ENCODE measurements at places on chromosomes 1 and 21. TPM values are rescaled to one million over a fixed set of nuclear protein-coding genes. Genes with fewer than 3 reads are reported as not detected.
A peak's percentile ranks its signal among the peaks of the same experiment; 100 is the strongest.

GRCh38 chr1:168591066-168591465, 14.7 kb downstream of the XCL1 start:
- H3K4me1 ChIP-seq, result no peaks in the 10 kb centered on the region
- H3K27ac ChIP-seq, result no peak overlapping the region

DNA sequence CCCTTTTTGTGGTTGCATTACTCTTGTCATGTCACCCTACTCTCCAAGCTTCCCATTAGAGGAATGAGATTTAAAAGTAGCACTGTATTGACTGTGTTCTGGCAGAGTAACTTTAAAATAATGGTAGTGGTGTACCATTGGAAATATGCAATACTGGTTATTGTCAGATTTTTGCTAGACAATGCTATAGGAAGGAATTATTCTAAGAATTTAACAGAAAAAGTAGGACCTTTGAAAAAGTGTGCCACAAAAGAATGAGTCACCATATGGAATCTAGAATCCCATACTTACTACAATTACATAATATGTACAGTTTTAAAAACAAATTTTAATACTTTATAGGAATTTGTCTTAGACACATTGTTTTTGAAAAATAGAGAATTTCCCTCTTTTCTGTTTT, 13.8 kb downstream of the MIER1 start:
- H3K36me3 ChIP-seq, result peaks cover 12% of the 10 kb centered on the region
- DNase-seq, result no peak
- peak overlapping the region; percentile 57 for H3K4me3 ChIP-seq
- peak overlapping the region; percentile 72 for H3K27ac ChIP-seq

GRCh38 chr1:241518476-241519307, 863 bp downstream of the FH start:
- H3K27ac ChIP-seq, result peak overlapping the region; percentile 73
- peaks cover 7% of the 10 kb centered on the region for H3K27me3 ChIP-seq
- peak overlapping the region; percentile 91 for H3K4me3 ChIP-seq
- no peak for DNase-seq
- H3K36me3 ChIP-seq, result peaks cover 24% of the 10 kb centered on the region

- peak overlapping the region; percentile 43 for H3K4me3 ChIP-seq
- DNase-seq, result peak; percentile 93
- H3K27me3 ChIP-seq, result peaks cover 7% of the 10 kb centered on the region
- peaks cover 18% of the 10 kb centered on the region for H3K36me3 ChIP-seq
- peaks cover 71% of the 10 kb centered on the region for H3K4me1 ChIP-seq
These were observed 1.3 kb upstream of the S100A10 start for GRCh38 chr1:151994956-151995355.

DNA sequence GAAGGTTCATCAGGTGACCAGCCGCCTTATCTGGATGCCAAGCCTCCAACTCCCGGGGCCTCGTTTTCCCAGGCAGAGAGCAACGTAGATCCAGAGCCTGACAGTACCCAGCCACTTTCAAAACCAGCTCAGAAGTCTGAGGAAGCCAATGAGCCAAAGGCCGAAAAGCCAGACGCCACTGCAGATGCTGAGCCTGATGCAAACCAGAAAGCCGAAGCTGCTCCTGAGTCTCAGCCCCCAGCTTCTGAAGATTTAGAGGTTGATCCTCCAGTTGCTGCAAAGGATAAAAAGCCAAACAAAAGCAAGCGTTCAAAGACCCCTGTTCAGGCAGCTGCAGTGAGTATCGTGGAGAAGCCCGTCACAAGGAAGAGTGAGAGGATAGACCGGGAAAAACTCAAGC, 44.5 kb downstream of the ZBTB17 start:
- H3K4me3 ChIP-seq, result no peak overlapping the region
- DNase-seq, result no peak
- H3K27me3 ChIP-seq, result peaks cover 1% of the 10 kb centered on the region
- H3K36me3 ChIP-seq, result peaks cover 68% of the 10 kb centered on the region
- H3K27ac ChIP-seq, result no peak overlapping the region

Gene MTMR11
- 7.0 TPM for total RNA-seq

Measured in HFFc6 (cell line).